AG08396 (cell line): ENCODE measurements at places on chromosomes 16 and 17.

- DNase-seq, result no peak
Observed at GRCh38 chr17:77763023-77763422, 195.5 kb upstream of the TNRC6C start.

DNA sequence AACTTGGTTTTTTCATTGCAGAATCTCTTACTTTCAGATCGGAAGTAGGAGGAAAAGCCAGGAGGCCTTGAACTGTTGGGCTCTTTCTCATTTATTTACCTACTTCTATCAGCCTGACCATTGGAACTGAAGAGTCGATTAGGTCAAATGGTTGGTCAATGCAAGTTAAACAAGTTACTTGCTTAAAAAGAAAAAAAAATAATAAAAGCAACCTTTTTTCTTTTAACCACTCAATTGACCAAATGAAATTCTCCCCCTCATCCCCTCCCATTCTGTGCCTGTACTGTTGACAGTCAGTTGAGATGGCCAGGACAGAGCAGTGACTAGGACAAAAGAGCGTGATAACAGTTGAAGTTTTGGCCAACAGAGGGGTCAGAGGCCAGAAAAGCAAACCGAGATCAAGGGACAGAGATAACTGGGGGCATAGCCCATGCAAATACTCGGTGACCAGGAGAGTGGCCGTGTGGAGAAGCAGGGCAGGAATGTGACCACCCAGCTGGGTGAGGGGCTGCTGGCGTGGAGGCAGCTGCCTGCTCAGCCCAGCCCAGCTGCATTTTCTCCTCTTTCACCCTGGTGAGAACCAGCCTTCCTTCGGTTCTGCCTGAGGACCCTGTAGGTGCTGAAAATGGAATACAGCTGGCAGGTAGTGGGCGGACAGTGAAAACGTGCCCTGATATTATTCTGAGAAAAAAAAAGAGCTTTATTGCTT is 72.2 kb downstream of the HS3ST3B1 start:
- no peak for DNase-seq

GRCh38 chr17:65173976-65174683 is 37.0 kb downstream of the RGS9 start:
- no peak for DNase-seq

GRCh38 chr16:66289986-66290385 is 76.5 kb upstream of the CDH5 start:
- DNase-seq, result no peak

GRCh38 chr17:20562587-20562986 is 16.9 kb upstream of the CDRT15L2 start:
- DNase-seq, result no peak

DNA sequence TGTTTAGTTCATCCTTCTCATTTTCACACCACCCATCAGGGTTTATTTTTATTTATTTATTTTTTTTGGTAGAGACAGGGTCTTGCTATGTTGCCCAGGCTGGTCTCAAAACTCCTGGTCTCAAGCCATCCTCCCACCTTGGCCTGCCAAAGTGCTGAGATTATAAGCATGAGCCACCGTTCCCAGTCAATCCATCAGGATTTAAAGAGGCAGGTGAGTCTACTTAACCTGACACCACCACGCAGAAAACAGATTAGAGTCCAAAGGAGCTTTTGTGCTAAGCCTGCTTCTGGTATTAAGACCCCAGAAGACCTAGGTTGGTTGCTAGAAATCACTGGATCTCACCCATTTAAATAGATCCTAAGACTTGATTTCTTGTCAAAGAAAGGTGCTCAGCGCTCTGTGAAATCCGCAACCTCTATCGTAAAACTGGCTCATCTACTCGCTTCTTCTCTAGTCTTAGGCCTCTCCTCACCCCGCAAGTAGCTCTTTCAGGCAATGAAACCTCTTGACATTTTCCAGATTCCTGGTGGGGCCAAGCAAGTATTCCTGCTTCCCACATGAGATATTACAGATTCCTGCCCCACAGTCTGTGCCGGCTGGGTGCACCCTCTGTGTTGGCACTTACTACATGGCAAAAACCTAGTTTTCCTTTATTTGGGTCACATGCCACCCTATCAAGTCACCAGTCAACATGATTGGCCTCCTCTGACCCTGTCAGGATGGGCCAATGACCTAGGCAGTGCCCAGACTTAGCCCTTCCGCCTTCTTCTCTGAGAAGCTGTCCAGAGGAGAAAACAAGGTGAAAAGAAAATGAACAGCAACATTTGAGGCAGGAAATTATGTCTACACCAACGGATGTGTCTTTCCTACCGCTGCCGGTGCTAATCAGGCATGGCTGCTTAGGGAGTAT is 9.0 kb downstream of the PITPNA start:
- DNase-seq, result no peak

- peak; percentile 20 for DNase-seq
Observed at GRCh38 chr16:47779201-47780016, 318.3 kb downstream of the PHKB start.

- DNase-seq, result no peak
Observed at GRCh38 chr17:57644326-57644725, 100.8 kb downstream of the CCDC182 start.

- no peak for DNase-seq
Observed at GRCh38 chr16:17591655-17592405, 121.1 kb upstream of the XYLT1 start.

DNA sequence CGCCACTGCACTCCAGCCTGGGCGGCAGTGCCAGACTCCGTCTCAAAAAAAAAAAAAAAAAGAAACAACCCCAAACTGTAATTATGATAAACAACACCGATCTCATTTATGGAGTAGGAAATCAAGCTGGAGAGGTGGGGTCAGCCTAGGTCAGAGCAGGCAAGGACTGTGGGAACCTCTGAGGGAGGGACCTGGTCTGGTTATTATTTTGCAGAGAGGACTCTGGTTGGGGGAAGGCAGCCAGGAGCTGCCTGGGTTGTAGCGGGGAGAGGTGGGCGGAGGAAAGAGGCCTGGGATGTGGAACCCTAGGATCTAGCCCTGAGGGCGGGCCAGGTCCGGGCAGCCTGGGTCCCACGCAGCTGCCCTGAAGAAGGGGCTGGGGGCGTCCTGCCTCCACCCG is 10.9 kb upstream of the HS3ST6 start:
- peak; percentile 63 for DNase-seq

DNA sequence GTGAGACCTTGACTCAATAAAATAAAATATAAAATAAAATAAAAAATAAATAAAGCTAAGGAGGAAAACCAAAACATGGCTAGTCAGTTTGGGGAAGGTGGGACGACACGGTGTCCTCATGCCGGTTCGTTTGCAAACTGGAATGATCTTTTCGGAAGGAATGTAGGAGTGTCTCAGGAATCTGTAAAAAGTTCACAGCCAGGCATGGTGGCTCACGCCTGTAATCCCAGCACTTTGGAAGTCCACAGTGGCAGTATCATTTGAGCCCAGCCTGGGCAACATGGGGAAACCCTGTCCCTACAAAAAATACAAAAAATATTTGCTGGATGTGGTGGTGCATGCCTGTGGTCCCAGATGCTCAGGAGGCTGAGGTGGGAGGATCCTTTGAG is 14.7 kb upstream of the RPTOR start:
- DNase-seq, result no peak

GRCh38 chr16:270381-271255 is 5.1 kb downstream of the RGS11 start:
- DNase-seq, result no peak

GRCh38 chr16:8847145-8847544 is 21.7 kb downstream of the CARHSP1 start:
- DNase-seq, result no peak

GRCh38 chr16:15598648-15599190 is 44.2 kb downstream of the MARF1 start:
- no peak for DNase-seq

- no peak for DNase-seq
Observed at GRCh38 chr17:67362173-67362572, 4.2 kb downstream of the PSMD12 start.

DNA sequence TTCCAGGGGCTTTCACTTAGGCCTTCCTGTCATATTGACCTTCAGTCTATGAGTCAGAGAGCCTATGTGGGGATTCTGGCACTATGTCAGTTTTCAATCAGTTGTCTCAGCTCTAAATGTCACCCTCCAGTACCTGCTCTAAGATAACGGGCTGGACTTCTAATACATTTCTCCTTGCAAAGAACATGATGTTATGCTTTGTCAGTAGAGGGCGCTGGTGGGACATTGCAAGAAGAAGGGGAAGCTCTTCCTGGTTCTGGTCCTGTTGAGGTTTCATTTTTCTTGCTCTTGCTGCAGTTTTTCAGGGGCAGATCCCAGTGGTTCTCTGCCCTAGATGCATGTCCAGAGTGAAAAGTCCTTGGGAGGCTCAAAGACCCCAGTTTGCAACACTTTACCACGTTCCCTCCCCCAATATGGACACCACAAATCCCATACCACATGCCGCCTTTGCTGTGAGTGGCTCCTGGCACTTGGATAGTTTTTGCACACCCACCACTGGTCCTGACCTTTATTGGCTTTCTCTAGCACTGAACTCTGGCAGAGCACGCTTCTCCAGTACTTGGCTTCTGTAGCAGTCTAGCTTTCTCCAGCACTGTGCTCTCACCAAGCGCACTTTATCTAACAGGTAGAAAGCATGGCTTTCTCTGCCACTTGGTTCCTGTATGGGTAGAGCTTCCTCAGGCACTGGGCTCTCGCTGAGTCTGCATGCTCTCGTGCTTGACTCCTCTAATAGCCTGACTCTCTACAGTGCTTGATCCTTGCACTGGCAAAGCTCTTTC is 49.0 kb downstream of the BCL7C start:
- peak; percentile 85 for DNase-seq

- no peak for DNase-seq
Observed at GRCh38 chr17:42274812-42275526, 1.2 kb downstream of the STAT5B start.

DNA sequence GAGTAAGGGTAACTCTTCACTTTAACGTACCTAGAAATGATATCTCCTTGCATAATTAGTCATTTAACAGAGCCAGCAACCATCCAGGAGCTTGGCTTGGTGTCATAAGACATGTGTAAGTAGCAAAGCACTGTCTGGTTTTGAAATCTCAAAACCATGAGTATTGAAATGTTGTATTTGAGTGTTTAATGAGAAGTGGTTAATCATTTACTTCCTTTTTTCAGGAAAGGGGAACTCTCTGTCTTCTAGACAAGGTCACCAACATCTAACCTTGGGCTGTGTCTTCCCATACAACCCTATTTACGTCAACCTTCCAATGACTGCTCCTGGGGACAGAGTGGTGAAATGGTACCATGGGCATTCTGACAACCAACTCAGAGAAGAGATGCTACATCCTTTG is 27.1 kb downstream of the PMP22 start:
- DNase-seq, result no peak

GRCh38 chr17:35312790-35313711 is 60.4 kb downstream of the SLFN11 start:
- peak; percentile 52 for DNase-seq

DNA sequence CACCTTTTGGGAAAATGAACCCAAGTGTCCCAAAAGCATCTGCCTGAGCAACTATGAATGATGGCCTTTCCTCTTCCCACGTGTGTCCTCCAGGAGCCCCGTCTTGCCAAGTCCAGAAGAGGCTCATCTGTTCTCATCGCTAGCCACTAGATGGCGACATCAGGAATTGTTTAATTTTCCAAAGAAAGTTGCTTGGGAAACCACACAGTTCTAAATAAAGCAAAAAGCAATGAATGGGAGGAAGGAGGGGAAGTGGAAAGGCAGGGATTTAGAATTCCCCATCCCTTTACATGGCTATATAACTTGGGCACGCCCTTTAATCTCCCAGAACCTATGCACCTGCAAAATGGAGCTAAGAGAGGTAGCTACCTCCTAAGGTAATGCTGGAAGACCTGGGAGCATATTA is 9.0 kb upstream of the CDH5 start:
- peak; percentile 87 for DNase-seq

DNA sequence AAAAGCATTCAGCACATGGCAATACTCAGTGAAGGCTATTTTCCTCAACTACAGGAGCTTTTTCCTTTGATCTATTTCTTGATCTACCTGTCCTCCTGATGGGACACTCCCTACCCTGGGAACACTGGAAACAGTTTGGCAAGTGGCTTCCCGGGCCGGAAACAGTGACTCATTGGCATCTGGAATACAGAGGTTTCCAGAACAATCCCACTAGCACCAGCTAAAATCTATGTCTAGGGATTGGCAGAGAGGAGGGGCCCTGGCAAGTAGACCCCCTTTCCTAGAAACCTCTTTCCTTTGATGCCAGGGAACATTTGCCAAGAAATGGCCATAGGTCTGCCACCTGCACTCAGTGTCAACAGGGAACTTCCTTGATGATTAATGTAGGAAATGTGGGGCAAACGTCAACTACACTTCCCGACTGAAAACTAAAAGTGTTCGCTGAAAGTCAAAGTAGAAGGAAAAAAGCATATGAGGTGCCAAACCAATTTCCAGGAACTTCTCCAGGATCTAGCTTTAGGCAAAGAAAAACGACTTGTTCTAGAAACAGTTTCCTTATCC is 30.4 kb upstream of the FBXW10B start:
- peak; percentile 20 for DNase-seq

GRCh38 chr16:69311533-69312387 is 610 bp downstream of the VPS4A start:
- peak; percentile 57 for DNase-seq

- DNase-seq, result no peak
Observed at GRCh38 chr17:27893841-27894503, 807 bp upstream of the LYRM9 start.

GRCh38 chr16:25841761-25842160 is 150.0 kb downstream of the HS3ST4 start:
- no peak for DNase-seq
